Fibroblast of skin of back (primary cell): ENCODE measurements at places on chromosomes 5 and 9.

- no peak for DNase-seq
These were observed 340.8 kb downstream of the DTWD2 start for GRCh38 chr5:118647587-118647986.

- peak; percentile 13 for DNase-seq
These were observed 677.3 kb upstream of the FTMT start for GRCh38 chr5:121174351-121174750.

GRCh38 chr5:127505905-127506304 is 11.5 kb upstream of the PRRC1 start:
- no peak for DNase-seq

- no peak for DNase-seq
These were observed 32.8 kb upstream of the GALNT10 start for GRCh38 chr5:154157483-154158378.

- DNase-seq = peak; percentile 85
These were observed 2.4 kb upstream of the DAB2 start for GRCh38 chr5:39427229-39427628.

DNA sequence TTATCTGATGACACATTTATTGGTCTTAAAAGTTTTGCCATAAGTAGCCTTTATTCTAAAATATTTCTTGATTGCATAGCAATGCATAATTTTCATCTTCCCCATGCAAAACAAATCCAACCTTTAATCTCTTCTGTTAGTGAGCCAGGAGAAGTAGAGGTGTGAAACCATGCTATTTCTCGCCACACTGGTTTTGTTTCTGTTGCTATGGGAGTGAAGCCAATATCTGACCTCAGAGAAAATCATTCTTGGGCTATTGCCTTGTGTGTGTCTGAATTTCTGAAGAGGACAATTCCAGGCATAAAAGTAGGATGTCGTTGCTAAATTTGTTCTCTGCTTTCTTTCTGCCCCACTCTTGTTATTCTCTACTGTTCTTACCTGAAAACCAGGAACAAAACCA is 183.6 kb downstream of the PTTG1 start:
- no peak for DNase-seq

DNA sequence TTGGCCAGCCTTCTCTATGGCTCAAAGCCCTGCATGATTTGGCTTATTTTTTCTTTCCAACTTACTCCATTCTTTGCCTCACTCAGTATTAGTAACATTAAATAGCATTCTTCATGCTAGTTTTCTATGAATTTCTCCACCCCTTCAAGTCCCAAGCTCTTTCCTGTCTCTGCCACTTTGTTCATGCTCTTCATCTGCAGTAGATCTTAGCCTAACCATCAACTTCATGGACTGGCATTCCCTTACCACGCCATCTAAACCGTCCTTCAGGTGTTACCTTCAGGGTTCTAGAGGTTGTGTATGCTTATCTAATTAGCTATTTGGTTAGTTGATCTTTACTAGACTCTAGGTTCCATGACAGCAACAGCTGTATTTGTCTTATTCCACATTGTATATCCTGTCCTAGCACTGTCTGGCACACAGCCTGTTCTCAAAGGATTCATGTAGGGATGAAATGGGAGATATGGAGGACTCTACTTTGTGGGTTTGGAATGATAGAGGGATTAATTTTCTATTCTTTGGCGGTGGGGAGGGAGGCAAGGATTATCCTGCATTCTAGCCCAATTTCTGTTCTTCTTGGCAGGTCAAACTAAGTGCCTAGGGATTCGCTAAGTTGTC is 26.4 kb downstream of the TMEM167A start:
- no peak for DNase-seq

GRCh38 chr5:6573651-6574101 is 59.2 kb downstream of the NSUN2 start:
- DNase-seq = no peak

DNA sequence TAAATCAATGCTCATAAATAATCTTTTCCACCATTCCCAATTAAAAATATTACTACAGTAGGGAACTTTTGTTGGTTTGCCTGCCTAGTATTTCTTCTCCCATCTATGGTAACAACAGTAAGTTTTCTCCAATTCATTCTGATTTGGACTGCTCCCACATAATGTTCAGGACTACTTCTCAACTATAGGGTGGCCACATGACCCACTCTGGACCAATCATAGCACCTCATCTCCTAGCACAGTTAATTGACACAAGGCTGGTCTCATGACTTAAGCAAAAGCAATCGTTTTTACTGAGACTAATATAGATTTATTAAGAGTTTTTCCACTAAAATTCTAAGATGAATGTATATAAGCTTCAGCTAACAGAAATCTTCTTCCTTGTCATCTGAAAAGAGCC is 28.7 kb upstream of the SLCO6A1 start:
- DNase-seq = no peak

- no peak for DNase-seq
These were observed 61.6 kb downstream of the SEMA4D start for GRCh38 chr9:89436326-89436725.

DNA sequence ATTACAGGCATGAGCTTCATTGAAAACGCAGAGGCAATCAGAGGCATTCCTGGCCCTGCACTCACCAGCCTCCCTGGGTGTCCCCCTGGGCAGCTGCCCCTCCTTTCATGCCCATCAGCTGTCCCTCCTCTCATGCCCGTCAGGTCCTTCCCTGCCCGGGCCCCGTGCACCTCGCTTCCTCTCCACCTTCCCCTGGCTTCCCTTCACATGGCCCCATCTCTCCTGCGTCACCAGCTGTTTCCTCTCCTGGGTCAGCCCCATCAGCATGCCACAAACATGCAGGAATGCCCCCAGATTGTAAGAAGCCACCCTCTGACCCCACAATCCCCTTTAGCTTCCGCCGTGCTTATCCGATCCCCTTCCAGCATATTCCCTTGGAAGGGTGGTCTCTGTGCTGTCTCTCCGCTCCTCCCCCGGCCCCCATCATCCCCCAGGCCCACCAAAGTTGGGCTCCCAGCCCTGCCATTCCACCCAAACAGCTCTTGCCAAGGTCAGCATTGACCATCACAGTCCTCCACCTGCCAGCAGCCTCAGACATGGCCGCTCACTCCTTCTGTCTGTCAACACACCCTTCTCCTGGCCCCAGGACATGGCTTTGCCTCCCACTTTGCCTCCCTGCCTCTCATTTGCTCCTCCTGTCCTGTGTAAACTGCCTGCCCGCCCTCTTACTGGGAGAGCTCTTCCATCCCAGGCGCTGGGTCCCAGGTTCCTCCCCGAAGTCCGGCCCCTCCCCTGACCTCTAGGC is 98.6 kb upstream of the IER5L start:
- no peak for DNase-seq

GRCh38 chr5:126358525-126358924 is 64.7 kb upstream of the GRAMD2B start:
- peak; percentile 83 for DNase-seq

DNA sequence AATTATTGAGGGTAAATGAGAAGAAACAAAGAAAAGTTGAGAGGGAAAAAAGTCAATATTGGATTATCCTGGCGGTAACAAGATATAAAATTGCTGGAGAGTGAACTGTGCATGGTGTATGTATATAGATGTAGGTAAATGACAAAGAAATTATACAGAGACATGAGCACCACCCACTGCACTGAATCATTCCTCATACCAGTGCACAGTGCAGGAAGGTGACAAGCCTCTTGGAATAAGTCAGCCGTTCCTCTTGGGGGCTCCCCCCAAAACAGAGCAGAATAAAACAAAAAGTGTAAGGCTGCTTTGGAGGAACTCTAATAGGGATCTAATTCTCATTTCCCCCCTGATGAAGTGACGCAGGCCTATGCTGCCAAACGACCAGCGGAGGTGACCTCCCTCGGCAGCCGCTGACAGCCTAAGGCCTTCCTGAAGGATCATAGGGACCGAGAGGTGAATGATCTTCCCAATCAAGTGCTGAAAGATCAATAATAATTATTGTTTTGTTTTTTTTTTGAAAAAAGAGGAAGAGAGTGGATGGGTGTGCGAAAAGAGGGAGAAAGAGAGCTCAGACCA is 245.0 kb downstream of the PSAT1 start:
- no peak for DNase-seq

DNA sequence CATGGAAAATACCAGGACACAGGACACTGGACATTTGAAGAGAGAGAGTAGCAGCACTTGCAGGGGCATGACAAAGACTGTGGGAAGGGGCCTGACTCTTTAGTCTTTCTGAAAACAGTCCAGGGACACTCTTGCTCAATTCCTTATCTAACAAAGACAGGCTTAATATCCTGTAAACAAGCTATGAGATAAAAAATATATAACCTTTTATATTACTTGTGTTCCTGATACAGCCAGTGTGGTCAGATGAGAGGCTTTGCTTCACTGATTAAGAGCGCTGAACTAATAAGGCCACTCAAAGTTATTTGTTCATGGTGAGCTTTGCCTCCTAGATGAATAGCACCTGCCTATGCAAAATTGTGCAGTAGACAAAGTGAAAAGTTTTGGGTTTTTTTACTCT is 518.7 kb downstream of the LRRC70 start:
- DNase-seq = no peak

DNA sequence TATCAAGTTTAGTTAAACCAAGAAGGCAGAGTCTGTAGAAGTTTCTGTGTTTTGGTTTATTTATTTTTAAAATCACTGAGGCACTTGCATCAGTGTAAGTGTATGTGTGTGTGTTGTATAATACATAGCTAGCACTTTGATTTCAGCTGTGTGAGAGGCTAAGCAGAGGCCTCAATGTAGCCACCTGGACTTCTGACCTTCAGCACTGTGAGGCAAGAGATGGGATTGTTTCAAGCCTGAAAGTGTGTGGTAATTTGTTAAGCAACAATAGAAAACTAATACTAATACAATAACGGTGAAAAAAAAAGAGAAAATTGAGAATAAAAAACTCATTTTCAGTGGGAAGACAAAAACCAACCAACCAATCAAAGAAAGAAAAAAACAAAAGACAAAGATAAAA is 327.3 kb downstream of the CDH18 start:
- no peak for DNase-seq

GRCh38 chr9:73074176-73074708 is 77.4 kb upstream of the ANXA1 start:
- DNase-seq = peak; percentile 30

DNA sequence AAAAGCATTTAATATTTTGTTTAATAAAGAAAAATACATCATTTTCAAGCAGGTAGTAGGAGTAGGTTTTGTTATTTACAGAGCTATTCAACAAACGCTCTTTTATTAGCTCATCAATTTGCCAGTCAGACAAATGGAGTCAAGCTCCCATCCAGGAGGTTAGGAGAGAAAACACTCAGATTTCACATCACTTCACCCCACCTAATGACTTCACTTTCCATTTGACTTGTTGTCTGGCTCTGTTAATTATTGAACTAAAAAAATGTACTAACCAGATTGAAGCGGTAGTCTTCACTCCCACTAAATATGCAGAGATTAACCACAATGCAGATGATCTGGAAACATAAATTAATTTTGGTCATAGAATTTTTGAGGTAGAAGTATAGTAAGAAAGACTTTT is 193.6 kb upstream of the VCAN start:
- no peak for DNase-seq

GRCh38 chr5:53974021-53974420 is 336.4 kb downstream of the ARL15 start:
- no peak for DNase-seq

DNA sequence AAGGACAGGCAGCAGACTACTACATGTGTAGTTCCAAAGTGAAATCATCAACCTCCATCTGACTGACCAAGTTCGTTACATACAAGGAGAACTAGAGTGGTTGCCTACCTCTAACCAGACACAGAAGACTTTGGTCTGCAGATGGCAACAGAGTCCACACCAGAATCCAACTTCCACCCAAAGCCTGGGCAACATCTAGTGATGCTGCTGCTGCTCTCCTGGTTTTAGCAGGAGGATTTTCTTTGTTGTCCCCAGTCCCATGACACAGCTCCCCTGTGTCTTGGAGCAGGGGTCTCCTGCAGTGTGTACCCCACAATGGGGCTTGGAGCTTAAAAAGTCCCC is 46.4 kb upstream of the APC start:
- DNase-seq = no peak

- no peak for DNase-seq
These were observed 15.1 kb downstream of the DMAC1 start for GRCh38 chr9:7784472-7784871.

DNA sequence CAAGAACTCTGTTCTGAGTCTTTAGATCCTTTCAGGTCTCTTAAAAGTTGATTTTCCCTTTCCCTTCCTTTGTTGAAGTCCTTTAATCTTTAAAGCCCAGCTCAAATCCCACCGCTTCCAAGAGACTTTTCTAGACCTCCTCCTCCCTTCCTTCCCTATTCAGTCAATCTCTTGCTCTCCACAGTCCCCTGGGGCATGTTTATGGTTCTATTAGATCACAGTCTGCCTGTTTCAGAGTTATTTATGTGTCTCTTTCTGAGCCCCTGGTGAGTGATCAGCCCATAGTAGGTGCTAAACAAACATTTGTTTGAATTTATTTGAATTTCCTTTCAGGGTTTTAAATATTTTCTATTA is 7.2 kb upstream of the ARSI start:
- DNase-seq = no peak
